Activated T-cell treated with anti-CD3 and anti-CD28 coated beads, Interleukin-2, amount 50 U/mL, for 48 hours (primary cell): ENCODE measurements at places on chromosomes 4 and X.

- DNase-seq = no peak
These were observed 193.2 kb upstream of the FAT4 start for GRCh38 chr4:125121581-125121980.

DNA sequence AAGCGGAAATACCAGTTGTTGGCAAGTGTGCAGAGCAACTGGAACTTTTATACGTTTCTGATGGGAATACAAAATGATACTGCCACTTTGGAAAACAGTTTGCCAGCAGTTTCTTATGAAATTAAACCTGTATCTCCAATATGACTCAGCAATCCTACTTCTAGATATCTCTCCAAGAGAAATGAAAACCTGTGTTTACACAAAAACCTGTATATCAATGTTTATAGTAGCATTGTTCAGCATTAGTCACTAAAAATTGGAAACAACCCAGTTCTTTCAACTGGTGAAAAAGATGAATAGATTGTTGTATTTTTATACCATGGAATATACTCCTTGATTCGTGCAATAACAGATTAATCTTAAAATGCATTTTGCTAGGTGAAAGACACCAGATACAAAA lies 26.8 kb downstream of the ATP7A start:
- no peak for DNase-seq

- DNase-seq = no peak
These were observed 304 bp upstream of the SPIN2A start for GRCh38 chrX:57137501-57137900.

DNA sequence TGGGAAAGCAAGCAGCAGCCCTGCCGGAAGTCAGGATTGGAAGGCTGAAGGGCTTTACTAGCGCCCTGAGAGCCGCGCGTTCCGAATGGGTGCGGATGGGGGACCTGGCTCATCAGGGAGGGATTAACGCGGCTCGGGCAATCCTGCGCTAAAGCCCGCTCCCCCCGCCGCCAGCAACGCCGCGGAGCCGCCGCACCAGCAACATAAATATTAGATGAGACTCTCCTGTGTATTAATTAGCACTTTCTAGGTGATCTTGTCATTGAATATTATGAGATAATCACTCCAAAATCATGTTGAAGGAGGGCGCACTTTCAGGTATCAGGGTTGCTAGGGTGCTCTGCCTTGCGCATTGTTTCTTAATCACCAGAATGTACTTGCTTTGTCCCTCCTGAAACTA lies 357.2 kb upstream of the FAM241A start:
- DNase-seq = no peak
